ENCODE measurements at places on chromosomes 1 and 21. TPM values are rescaled to one million over a fixed set of nuclear protein-coding genes. Genes with fewer than 3 reads are reported as not detected.

Gene SPRR2B
- total RNA-seq = not detected

DNA sequence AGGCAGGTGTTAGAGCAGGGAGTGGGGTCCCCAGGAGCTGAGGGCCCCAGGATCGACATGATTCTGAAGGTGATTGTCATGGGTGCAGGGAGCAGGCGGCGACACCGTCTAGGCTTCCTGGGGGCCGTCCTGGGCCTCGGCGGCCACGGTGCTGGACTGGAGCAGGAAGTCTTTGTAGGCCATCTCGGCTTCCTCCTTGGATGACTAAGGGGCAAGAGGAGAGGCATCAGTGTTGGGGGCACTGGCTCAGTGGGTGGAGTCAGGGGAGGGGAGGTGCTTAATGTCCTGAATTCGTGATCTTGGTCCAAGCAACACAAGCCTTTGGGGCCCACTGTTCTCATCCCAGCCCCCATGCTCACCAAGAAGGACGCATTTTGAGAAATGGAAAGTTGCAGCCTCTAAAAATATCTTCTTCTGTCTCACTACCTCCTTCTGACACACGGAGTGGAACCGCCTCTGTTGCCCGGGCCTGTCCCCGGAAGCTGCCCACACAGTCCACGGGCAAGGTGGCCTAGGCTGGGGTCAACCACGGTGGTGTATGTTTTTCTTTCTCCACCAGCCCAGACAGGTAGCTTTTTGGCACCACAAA is 8.6 kb upstream of the FCMR start:
- DNase-seq = no peak

DNA sequence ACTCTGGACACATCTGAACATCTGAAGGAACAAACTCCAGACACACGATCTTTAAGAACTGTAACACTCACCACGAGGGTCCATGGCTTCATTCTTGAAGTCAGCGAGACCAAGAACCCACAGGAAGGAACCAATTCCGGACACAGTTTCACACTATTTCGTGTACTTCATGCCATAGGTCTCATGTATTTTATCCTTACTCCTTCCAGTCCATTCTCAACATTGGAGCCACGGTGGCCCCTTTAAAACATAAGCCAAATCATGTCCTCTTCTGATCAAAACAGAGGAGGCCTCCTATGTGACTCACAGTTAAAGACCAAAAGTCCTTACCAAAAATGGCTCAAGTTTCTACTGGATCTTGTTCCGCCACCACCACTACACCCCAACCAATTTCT is 29.8 kb upstream of the RCOR3 start:
- DNase-seq = no peak

- DNase-seq = no peak
Observed at GRCh38 chr1:10195570-10195969, 14.8 kb upstream of the KIF1B start.

DNA sequence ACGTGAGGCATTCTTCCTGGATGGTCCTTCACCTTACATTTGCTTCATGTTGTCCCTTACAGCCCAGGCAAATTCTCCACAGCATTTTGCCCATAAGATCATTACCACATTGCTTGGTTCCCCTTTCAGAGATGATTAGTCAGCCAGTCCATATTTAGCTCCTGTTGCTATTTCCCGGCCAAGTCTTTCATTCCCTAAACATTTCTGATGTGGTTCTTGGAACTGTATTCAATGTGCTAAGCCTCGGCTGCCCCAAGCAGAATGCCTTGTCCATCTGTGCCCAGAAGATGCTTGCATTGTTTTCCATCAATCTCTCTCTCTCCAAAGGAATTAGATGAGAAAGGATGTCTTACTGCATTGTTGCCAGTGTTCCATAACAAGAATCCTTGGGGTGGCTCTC is 420.9 kb upstream of the CAMK1G start:
- no peak for DNase-seq
